ENCODE measurements at places on chromosomes 6 and 20. TPM values are rescaled to one million over a fixed set of nuclear protein-coding genes. Genes with fewer than 3 reads are reported as not detected.

DNA sequence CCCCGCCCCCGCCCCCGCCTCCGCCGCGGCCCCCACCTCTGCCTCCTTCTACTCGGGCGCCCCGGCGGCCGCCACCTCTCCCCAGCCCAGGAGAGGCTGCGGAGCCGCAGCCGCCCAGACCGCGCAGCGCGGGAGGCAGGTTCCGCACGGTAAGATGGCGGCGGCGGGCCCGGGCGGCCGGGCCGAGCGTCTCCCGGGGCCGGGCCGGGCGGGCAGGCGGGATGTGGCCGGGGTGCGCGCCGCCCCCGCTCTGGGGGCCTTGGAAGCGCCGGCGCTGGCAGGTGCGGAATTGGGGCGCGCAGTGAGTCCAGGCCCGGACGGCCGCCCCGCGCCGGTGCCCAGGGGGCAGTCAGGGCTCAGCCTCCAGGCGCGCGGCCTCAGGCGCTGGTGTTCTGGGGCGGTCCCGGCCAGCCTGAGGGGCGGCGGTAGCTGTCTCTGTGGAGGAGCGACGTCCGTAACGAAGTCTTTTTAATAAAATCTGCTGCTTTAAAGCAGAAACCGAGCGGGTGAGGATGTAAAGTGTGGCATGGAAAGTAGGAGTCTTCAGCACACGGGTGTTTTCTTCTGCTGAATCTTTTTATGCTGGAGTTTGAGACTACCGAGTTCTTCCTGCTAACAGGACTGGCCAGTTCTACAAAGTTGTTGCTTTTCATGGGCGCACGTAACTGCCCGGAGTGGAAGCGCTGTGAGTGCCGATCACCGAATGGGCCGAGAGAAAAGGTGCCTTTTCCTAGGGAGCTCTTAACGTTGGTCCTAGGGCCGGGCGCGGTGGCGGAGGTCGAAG lies at the start of gene GID8:
Gene GID8, plus strand, starts transcription at position 43 of the 784 bp plus-strand sequence. CDS start 3,356 bp downstream, outside the sequence.
- peak within 1 kb of the TSS; percentile 99 for H3K4me3 ChIP-seq
- peaks cover 37% of the 10 kb centered on the region for H3K36me3 ChIP-seq
- DNase-seq, result no peak
- H3K27me3 ChIP-seq, result no peaks in the 10 kb centered on the region

DNA sequence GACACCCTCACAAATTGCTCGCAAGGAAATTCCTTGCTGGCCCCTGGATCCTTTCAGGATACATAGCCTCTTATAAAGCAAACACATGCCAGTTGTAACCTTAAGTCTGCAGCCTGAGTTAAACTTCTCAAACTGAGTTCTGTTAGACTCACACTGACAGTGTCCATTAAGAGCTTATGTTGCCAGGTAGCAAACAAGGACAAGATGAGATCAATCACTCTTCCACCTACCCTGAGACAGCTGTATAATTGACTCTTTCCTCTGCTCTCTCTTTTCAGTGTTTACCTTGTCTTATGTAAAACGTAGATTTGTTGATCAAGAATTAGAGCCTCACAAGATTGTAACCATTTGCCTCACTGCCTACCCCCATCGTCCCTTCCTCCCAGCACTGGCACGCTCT lies 359.8 kb downstream of the EPM2A start:
- H3K4me3 ChIP-seq, result no peak overlapping the region
- H3K4me1 ChIP-seq, result peaks cover 5% of the 10 kb centered on the region
- no peak for DNase-seq
- H3K36me3 ChIP-seq, result no peaks in the 10 kb centered on the region
- no peaks in the 10 kb centered on the region for H3K27me3 ChIP-seq
- no peak overlapping the region for H3K27ac ChIP-seq

DNA sequence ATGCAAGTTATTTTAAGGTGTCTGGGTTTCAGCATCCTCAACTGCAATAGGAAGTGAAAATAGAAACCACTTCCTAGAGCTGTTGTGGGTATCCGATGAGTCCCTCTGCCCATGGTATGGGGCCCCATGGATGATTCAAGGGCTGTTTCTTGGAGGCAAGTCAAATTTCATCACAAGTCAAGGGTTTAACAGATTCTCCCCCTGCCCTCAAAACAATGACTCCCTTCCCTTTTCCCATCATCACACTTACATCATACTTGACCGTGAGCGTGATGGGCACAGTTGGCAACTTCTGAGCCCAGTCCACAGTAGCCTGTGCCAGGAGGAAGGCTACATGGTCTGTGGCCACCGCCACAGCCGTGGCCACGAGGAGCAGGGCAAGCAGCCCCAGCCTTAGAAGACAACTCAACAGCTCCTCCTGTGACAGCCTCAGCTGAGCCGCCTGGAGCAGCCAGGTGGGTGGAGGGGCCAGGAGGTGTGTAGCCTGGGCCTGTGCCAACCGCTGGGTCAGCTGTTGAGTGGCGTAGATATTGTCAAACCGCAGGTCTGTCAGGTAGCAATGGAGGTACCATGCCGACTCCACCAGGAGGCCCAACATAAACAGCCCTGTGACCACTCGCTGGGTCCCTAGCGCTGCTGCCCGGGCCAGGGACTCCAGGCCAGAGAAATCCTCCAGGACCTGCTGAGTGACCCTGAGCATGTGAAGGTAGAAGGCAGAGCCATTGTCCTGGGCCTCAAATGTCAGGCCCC lies 5.2 kb downstream of the OCSTAMP start:
- peaks cover 6% of the 10 kb centered on the region for H3K27me3 ChIP-seq
- H3K27ac ChIP-seq, result no peak overlapping the region
- no peak for DNase-seq
- H3K4me3 ChIP-seq, result no peak overlapping the region

- no peaks in the 10 kb centered on the region for H3K27me3 ChIP-seq
- no peaks in the 10 kb centered on the region for H3K4me1 ChIP-seq
- H3K36me3 ChIP-seq, result no peaks in the 10 kb centered on the region
- no peak for DNase-seq
Measured at GRCh38 chr6:152595499-152595898, 41.7 kb downstream of the SYNE1 start.

DNA sequence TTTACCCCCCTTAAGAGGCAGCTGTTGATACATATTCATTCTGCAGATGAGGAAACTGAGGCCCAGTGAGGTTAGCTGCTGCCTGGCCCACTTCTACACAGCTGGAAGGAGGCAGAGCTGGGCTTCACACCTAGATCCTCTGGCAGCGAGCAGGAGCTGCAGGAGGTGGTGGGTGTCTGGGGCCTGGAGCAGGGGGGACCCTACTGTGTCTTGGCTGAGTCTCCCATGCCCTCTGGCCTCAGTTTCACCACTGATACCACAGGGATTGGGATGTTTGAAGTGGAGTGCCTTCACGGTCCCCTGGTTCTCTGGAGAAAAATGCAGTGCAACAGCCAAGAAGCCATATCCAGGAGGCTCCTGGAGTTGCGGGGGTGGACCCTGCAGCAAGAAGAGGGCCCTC lies 8.2 kb upstream of the BPIFA2 start:
- no peak overlapping the region for H3K4me3 ChIP-seq

GRCh38 chr20:51275826-51276225 lies 252.9 kb upstream of the KCNG1 start:
- H3K36me3 ChIP-seq, result no peaks in the 10 kb centered on the region
- no peak for DNase-seq
- H3K27ac ChIP-seq, result no peak overlapping the region

DNA sequence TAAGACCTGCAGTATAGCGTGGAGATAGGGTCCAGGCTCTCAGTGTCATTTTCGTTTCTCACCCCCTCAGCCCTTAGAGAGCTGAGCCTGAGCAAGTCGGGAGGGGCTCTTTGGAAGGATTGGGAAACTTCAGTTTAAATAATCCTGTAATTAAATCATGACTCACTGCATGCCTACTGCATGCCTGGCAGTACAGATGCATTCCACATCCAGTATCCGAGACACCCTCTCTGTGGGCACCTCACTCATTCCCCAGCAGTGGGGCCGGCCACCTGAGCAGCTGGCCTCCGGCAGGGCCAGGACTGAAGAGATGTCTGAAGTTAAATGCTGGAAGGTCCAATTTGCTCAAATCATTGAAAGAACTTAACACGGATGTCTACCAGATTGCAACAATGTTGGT lies 316.6 kb downstream of the THBS2 start:
- H3K27ac ChIP-seq, result no peak overlapping the region
- no peak for DNase-seq
- no peak overlapping the region for H3K4me3 ChIP-seq
- H3K36me3 ChIP-seq, result no peaks in the 10 kb centered on the region
- no peaks in the 10 kb centered on the region for H3K4me1 ChIP-seq

- no peaks in the 10 kb centered on the region for H3K4me1 ChIP-seq
- H3K27me3 ChIP-seq, result peaks cover 17% of the 10 kb centered on the region
- H3K27ac ChIP-seq, result no peak overlapping the region
- no peaks in the 10 kb centered on the region for H3K36me3 ChIP-seq
- DNase-seq, result no peak
Measured at GRCh38 chr6:96651816-96652215, 88.9 kb downstream of the FHL5 start.

DNA sequence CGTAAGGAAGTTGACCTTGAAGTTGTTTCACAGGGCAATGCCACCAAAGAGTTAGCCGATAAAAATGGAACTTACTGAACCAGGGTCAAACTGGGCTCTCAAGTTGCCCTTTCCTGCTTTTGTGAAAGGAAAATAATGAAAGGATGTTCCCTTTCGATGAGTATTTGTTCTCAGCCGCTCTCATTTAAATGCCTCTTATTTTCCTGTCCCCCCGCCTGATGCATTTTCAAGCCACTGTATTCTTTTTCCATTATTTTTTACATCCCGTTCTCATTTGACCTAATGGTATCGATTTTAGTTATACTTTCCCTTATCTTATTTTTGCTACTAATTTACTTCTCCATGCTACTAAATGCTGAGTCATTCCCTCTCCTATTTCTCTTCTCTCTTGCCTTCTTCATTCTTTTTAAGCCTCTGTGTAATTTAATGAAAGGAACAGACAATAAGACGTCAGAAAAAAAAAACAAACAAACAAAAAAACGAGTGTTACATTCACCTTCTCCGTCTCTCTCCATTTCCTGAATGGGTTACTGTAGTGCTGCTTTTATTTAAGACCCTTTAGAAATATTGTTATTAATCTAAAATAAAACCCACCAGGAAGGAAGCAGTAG lies 655 bp upstream of the NDUFAF4 start:
- H3K4me3 ChIP-seq, result peak overlapping the region; percentile 82
- peak overlapping the region; percentile 95 for H3K27ac ChIP-seq
- H3K36me3 ChIP-seq, result peaks cover 30% of the 10 kb centered on the region
- H3K27me3 ChIP-seq, result no peaks in the 10 kb centered on the region
- DNase-seq, result no peak
- H3K4me1 ChIP-seq, result peaks cover 10% of the 10 kb centered on the region

DNA sequence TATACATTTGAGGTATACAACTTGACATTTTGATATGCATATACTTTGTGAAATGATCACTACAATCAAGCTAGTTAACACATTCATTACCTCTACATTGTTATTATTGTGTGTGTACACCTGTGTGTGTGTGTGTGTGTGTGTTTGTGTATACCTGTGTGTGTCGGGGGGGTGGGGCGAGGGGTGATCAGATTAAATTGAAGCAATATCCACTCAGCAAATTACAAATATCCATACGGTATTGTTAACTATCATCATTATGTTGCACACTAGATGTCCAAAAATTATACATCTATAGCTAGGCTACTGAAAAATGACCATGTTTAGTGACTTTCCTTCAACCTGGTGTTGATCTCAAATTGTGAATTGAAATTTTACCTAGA lies 1.8 kb downstream of the RHAG start:
- H3K27ac ChIP-seq, result no peak overlapping the region
- no peak for DNase-seq
- H3K27me3 ChIP-seq, result no peaks in the 10 kb centered on the region
- no peak overlapping the region for H3K4me3 ChIP-seq
- H3K36me3 ChIP-seq, result no peaks in the 10 kb centered on the region

GRCh38 chr6:100266494-100267401 lies 198.0 kb downstream of the SIM1 start:
- H3K4me1 ChIP-seq, result no peaks in the 10 kb centered on the region
- H3K27ac ChIP-seq, result no peak overlapping the region
- DNase-seq, result no peak
- H3K36me3 ChIP-seq, result no peaks in the 10 kb centered on the region
- H3K27me3 ChIP-seq, result no peaks in the 10 kb centered on the region

- H3K4me1 ChIP-seq, result no peaks in the 10 kb centered on the region
- no peak for DNase-seq
- H3K4me3 ChIP-seq, result no peak overlapping the region
- H3K27ac ChIP-seq, result no peak overlapping the region
- H3K27me3 ChIP-seq, result no peaks in the 10 kb centered on the region
- no peaks in the 10 kb centered on the region for H3K36me3 ChIP-seq
Measured at GRCh38 chr6:12442455-12442854, 152.3 kb downstream of the EDN1 start.

- DNase-seq, result no peak
- no peaks in the 10 kb centered on the region for H3K4me1 ChIP-seq
- H3K27ac ChIP-seq, result no peak overlapping the region
Measured at GRCh38 chr6:123888771-123889513, 85.3 kb downstream of the NKAIN2 start.

- no peak for DNase-seq
- no peak overlapping the region for H3K4me3 ChIP-seq
- peaks cover 18% of the 10 kb centered on the region for H3K36me3 ChIP-seq
- H3K27ac ChIP-seq, result no peak overlapping the region
- no peaks in the 10 kb centered on the region for H3K4me1 ChIP-seq
- no peaks in the 10 kb centered on the region for H3K27me3 ChIP-seq
Measured at GRCh38 chr6:8025191-8025590, 39.0 kb downstream of the BLOC1S5 start.

- no peak for DNase-seq
- H3K4me3 ChIP-seq, result no peak overlapping the region
- no peak overlapping the region for H3K27ac ChIP-seq
- no peaks in the 10 kb centered on the region for H3K4me1 ChIP-seq
Measured at GRCh38 chr6:154370545-154370944, 13.9 kb upstream of the IPCEF1 start.

DNA sequence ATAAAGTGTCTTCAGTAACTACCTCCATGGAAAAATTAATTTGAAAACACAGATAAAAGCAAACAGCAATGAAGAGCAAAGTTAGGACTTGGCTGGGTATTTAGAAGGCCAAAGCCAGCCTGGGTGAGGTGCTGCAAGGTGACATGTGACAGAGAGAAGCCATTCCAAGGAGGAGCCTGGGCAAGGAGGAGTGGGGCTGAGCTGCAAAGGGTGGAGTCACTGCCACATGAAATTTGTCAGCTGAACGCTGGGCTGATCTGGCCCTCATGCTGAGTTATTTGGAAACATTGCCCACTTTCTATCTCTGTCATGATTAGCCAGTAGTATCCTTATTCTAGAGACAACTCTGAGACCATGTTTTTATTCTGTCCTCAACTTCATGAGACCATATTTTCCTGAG lies 76.3 kb downstream of the PERP start:
- peaks cover 2% of the 10 kb centered on the region for H3K27me3 ChIP-seq
- H3K4me3 ChIP-seq, result no peak overlapping the region
- no peak overlapping the region for H3K27ac ChIP-seq
- H3K36me3 ChIP-seq, result no peaks in the 10 kb centered on the region
- no peaks in the 10 kb centered on the region for H3K4me1 ChIP-seq
- no peak for DNase-seq

The RCAN2 gene
- total RNA-seq, result not detected

The KCNG1 gene
- not detected for total RNA-seq

The COL12A1 gene
- not detected for total RNA-seq

The GSTA3 gene
- not detected for total RNA-seq

The DHX16 gene
- total RNA-seq, result 16.1 TPM

The LAMP5 gene
- total RNA-seq, result 0.11 TPM

The FKBP1C gene
- total RNA-seq, result not detected

The BIRC7 gene
- total RNA-seq, result not detected

The MUC21 gene
- not detected for total RNA-seq

The TRIM31 gene
- not detected for total RNA-seq

The LY6G6F gene
- not detected for total RNA-seq

The ANKEF1 gene
- 1.3 TPM for total RNA-seq

The ADTRP gene
- total RNA-seq, result 14.3 TPM

Measured in CD4-positive, alpha-beta T cell (primary cell).